ENCODE measurements at places on chromosomes 2 and 18. TPM values are rescaled to one million over a fixed set of nuclear protein-coding genes. Genes with fewer than 3 reads are reported as not detected.
A peak's percentile ranks its signal among the peaks of the same experiment; 100 is the strongest.

Gene CD8B
- polyA plus RNA-seq: not detected

Gene TMEM150A
- polyA plus RNA-seq: 20.2 TPM

Gene LRATD1
- 0.89 TPM for polyA plus RNA-seq

Gene CD28
- polyA plus RNA-seq: 0.13 TPM

Gene RAPGEF4
- 0.30 TPM for polyA plus RNA-seq

Gene TNFRSF11A
- polyA plus RNA-seq: 2.5 TPM

- no peak for DNase-seq
Observed at GRCh38 chr2:47654790-47655562, 128.0 kb upstream of the MSH6 start.

DNA sequence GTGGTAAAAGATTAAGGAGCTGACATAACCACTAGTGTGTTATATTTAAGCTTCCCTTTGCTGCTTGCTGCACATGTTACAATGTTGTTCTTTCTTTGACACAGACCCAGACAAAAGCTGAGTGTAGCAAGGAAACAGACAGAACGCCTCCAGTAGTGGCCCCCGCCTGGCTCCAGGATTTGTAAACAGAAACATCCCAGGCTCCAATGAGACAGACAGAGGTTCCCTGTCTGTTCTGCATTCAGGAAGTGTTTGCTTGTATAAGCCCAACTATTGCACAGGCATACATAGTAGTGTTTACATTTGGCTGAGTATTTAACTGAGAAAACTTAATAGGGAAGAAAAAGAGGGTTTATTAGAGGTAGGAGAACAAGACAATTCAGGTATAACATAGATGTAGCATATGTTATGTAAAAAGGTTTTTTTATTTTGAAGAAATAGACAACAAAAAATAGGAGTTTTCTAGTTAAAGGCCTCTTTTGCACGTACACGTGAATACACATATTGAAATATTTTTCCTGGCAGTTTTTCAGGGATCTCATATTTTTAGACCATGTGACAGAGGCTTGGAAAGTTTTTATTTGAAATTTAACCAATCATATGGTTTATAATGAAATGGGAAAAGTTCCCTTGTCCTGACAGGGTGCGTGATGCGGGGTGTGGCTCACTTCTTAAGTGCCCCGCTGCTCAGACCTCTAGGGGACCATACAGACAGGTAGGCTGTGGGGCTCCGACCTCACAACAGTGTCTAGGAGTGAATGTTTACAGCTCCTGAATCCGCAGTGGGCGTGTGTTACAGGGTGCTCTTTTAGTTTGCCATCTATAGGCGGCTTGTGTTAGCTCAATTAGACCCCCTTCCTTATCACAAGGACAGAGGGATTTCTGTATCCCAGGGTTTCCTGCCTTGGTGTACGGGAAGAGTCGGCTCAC lies 118.4 kb downstream of the BMPR2 start:
- peak; percentile 72 for DNase-seq

DNA sequence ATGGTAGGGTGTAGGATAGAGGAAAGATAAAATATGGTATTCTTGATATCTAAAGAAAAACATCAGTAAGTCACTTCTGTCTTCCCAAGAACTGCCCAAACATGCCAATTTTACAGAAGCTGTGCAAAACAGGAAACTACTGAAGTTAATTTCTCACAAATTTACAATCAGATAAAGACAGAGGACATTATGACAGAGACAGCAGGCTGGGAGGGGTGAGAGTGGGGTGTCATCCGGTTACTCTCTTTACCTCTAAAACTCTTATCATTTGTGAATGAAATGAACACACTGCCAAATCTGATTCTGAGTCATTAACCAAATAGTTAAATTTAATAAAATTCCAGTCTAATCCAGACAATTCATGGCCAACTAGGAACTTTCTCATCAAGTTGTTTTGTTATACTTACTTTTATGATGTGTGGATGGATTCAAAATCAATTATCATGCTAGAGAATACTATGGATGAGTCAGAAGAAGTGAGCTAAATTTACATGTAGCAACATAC lies 323.2 kb upstream of the MEX3C start:
- no peak for DNase-seq

- no peak for DNase-seq
Observed at GRCh38 chr18:44693030-44693784, 12.5 kb downstream of the SETBP1 start.

DNA sequence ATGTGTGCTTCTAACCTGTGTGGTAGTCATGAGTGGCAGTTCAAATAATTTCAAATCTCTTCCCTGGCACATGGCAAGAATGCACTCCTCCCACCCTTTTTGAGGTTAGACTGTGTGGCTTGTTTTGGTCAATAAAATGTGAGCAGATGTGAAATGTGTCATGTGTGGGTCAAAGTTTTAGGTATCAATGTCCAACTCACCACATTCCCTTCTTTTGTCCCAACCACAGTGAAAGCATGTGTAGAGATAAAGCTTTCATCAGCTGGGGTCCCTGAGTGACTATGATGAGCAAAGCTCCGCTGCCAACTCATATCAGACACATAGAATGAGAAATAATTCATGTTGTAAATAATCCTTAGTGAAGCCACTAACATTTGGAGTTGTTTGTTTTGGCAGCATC lies 118.2 kb downstream of the PAX3 start:
- no peak for DNase-seq

DNA sequence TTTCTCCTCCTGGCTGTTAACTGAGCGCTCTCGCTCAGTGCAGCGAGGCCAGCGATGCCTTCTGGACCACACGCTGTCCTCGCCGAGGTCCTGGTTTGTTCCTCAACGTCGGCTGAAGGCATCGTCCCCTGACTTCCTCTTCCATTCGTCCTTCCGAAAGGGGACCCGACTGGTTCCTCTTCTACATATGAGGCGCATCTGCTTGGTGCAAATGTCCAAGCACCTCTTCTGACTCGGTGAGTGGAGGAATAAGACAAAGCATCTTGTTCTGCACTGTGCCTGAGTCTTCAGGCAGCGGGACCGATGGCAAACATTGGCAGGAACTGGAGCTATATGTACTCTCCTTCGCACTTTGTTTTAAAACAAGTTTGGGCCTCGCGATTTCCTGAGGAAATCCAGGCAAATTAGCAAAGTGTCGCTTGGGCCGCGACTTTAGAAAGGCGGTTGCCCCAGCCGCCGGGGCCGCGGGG lies 621 bp upstream of the KCNS3 start:
- DNase-seq: peak; percentile 41

GRCh38 chr2:45833968-45834344 lies 182.5 kb downstream of the PRKCE start:
- no peak for DNase-seq

- DNase-seq: no peak
Observed at GRCh38 chr18:57052759-57053158, 94.1 kb upstream of the BOD1L2 start.

DNA sequence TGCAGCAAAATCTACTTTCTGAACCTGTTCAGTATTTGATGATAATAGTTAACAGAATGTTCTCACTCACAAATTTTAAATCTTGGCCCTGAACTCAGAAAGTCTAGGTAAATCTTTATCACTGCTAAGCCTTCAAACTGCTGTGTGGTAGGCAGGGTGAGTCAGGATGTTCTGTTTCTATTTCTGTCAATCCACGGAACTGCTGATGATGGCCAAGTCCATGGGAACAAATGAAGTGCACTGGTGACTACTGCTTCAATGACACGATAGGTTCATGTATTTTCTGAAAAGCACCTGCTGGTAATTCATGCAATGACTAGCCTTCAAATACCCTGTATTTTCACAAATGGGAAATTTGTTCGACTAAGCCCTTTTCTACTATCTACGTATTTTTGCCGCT lies 14.2 kb downstream of the NIFK start:
- no peak for DNase-seq

DNA sequence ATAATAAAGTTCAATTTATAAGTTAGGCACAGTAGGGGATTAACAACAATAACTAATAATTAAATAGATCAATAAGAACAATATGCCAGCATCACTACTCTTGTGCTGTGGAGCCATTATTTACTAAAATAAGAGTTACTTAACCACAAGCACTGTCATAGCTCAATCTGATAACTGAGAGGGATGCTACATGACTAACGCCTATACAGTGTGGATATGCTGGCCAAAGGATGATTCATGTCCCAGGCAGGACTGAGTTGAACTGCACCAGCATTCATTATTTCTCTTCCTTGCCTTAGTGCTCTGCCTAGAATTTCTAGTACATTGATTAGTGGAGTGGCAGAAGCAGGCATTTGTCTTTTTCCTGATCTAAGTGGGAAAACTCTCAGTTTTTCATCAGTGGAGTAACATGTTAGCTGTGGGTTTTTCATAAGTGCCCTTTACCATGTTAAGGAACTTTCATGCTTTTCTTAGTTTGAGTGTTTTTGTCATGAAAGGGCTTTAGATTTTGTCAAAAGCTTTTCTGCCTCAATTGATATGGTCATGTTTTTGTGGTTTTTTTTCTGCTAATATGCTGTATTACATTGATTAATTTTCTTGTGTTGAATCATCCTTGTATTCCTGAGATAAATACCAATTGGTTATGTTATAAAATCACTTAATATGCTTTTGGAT lies 21.7 kb downstream of the KIAA1328 start:
- DNase-seq: no peak

DNA sequence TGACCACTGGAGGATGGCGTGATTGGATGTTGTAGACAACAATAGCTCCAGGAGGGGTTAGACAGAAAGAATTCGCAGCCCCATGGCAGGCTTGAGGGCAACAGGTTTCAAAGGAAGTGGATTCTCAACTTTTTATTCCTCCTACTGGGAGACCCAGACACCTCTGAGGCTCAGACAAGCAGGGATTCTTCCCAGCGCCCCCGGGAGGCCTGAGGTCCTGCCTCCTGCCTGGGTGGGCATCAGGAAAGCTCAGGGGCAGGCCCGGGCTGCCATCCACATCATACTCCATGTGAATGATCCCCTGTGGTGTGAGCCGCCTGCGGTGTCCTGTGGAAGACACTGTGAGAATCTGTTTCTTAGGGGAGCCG lies 203.5 kb downstream of the CYP26B1 start:
- DNase-seq: no peak

DNA sequence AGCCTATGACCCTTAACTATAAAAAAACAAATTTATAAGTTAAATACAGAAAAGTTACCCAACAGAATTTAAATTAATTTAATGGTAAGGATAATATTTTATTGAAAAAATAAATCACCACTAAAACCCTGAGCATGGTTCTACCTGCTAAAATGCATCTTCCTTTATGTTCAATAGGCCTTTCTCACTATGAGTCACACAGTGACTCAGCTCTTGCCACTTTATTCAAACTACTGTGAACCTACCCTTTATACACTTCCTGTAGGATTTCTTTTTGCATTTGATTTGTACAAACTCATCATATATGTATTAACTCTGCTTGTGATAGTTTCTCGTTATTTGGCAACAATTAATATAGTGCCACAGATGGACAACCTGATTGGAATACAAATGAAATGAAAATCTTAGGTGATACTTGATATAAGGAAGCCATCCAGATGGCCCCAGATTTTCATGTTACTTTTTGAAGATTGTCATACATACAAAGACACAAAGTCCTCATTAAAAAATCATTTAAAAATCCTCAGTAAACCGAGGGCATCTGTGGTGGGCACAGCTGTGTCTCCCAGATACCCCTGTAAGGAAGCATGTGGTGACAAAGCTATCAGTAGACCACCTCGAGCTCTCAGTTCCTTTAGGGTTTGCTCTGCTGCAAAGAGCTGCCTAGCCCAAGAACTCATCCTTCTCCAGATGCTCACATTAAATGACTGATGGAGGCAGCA lies 55.2 kb upstream of the COBLL1 start:
- no peak for DNase-seq

- no peak for DNase-seq
Observed at GRCh38 chr18:54204883-54205282, 19.6 kb downstream of the MBD2 start.

GRCh38 chr18:22467760-22468553 lies 50.2 kb upstream of the CTAGE1 start:
- no peak for DNase-seq

DNA sequence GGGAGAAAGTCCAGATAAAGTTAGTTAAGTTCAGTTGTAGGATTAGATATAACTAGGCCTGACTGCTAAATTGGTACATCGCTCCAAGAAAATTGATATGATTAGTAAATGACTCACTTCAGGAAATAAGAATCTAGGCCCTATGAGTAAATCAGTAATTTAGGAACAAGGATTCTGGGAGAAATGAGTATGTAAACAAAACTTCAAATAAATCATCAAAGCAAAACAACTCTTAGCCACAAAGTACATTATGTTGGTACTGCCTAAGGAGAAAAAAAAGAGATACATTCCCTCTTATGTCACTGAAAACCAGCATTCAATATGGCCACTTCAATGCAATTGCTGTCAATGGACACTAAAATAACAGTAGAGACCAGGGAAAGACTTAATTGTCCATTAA lies 529.1 kb downstream of the ZNF804A start:
- no peak for DNase-seq

DNA sequence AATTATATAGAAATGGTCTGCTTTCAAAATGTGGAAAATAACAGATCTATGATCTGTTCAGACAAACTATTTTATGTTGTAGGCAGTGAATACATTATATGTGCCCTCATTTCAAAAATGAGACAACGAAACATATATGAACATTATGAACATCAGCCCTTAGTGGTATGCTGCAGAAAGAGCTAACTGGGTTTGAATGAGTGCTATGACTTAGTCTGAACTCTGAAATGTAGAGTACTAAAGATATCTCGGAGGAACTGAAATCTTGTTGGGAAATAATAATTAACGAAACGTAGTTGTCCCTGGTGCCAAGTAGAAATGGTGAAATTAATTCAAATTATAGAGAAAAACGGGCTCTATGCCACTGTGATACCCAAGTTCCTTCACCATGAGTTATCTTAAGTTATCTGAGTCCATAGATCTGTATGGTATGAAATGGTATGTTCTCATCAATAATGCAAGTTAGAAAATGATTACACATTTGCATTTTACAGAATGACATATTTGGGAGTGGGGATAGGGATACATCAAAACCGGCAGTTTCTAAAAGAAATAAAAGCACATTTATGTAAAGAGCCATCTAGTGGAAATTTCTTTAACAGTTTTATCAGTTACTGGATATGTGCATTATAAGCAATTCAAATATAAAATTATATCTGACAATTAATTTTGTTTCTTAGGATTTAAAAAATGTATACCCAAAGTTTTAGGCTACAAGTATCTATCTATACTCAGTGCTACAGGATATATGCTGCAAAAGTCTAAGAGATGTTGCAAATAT lies 26.7 kb downstream of the STARD6 start:
- DNase-seq: no peak

All from SK-N-SH (cell line).